Hematopoietic multipotent progenitor cell treated with erythropoietin and hydrocortisone succinate and interleukin-3 and kit ligand, for 6 days (in vitro differentiated cells): ENCODE measurements at places on chromosomes 4 and X.

DNA sequence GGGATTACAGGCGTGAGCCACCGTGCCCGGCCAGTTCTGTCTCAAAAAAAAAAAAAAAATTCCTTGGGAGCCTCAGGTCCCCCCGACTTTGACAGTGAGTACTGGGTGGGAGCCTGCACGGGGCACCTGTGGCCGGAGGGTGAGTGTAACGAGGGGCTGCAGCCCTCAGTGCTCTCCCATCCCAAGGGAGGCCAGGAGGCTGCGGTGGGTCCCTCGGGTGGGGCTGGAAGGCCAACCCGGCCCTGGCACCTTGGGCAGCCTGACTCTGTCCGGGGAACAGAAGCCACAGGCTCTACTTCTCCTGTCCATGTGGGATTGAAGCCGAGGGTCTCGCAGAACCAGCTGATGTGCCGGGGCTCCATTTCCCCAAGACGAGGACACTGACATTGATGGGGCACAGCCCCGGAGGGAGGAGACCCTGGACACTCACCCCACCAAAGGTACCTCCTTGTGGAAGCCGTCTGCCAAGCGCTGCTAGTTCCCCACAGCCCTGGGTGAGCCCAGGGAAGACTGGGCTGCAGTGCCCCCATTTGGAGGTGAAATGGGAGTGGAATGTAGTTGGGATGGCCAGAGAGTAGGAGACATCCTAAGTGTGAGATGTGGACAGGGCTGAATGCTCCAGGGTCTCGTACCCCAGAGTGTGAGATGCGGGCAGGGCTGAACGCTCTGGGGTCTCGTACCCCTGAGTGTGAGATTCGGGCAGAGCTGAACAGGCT, 2.3 kb upstream of the SLC26A1 start:
- peak; percentile 43 for DNase-seq

- DNase-seq: no peak
Measured at GRCh38 chrX:16946971-16947562, 609 bp downstream of the REPS2 start.

DNA sequence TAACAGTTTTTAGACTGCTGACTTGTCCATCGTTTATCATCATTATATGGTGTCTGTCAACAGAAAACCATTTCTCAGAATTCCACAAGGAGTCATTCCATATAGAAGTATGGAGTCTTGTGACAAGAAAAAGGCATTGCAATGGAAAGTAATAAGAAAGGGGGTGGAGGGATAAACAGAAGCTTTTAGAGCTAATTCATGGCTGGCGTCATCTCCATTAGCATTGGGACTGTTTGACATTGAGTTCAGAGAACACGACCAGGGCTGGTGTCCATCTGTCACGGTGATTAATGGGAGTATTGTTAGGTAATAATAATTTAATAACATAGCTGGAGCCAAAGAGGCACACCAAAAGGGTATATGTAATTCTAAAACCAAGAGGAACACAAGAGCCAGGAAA, 101.9 kb upstream of the SFRP2 start:
- no peak for DNase-seq

- no peak for DNase-seq
Measured at GRCh38 chrX:90040807-90041206, 119.1 kb downstream of the TGIF2LX start.

- DNase-seq: no peak
Measured at GRCh38 chr4:159791334-159791733, 688.5 kb downstream of the RAPGEF2 start.

- DNase-seq: no peak
Measured at GRCh38 chrX:108307132-108308085, 130.8 kb downstream of the COL4A6 start.

DNA sequence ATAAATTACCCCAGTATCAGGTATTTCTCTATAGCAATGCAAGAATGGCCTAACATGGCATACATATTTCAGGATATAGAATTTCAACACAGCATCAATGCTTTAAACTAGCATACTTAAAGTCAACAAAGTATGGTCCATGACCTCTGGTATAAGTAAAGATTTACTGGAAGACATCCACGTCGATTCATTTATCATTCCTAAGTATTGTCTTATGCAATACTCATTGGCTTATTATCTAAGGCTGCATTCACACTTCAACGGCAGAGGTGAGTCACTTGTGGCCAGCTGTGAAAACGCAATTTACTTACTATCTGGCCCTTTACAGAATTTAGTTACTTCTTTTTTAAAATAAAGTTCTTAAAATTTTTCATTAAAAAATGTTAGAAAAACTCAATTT, 42.6 kb downstream of the ADGRA3 start:
- peak; percentile 66 for DNase-seq
